ENCODE measurements at places on chromosomes 12 and 14.

DNA sequence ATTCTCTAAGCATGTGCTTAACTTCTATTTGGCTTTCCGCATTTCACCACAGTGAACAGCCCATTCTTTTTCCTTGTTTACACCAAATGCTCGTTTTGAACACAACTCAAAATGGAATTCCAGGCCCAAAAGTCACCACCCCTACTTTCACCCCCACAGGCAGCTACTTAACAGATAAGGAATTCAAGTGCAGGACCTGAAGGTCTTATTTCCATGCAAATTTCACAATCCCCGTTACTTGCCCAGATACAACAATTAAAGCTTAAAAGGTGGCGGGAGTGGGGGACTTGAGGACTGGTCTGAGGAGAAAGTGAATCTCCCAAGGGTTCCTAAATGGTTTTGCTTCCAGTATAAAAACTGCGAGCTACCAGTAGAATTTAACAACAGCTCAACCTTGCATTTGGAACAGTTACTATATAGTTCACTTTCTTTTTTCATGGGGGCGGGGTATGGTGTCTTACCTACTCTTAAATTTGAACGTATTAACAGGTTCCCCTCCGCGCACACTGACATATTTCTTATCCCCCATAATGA, 3.7 kb downstream of the USP44 start:
- DNase-seq, result no peak

- DNase-seq, result no peak
Measured at GRCh38 chr12:96766232-96766631, 140.8 kb upstream of the NEDD1 start.

- DNase-seq, result no peak
Measured at GRCh38 chr12:102201436-102202061, 3.9 kb upstream of the PMCH start.

DNA sequence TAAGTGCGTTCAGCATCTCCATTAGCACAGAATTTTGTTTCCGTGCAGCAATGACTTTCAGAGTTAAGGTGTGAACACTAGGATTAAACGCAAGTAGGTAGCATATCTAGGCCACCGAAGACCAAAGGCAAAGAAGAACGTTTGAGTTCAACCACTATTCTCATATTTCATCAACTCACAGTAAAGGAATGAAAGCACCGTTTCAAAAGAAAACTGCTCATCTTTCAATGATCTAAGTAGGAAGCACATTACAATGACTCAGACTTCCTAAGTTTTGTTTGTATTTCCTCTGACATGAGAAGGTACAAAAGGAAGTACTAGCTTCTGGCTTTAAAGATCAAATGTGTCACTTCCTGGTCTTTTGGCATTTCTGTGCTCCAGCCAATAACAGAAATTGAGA, 57.6 kb downstream of the ACADS start:
- DNase-seq, result no peak

GRCh38 chr12:85985996-85986395, 111.9 kb downstream of the NTS start:
- DNase-seq, result no peak

DNA sequence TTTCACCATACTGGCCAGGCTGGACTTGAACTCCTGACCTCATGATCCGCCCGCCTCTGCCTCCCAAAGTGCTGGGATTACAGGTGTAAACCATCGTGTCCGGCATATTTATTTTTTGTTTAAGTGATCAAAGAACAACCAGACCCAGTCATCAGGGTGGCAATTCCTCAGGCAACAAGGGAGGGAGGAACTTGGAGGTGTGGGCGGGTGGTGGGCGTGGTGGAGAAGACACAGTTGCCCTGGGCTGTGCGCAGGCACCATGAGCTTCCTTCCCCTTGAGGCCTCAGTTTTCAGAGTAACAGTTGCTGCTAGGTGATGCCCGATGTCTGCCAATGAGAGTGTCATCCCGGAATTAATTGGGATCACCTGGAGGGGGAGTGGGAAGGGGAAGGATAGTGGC, 191.7 kb downstream of the ALG10 start:
- no peak for DNase-seq

DNA sequence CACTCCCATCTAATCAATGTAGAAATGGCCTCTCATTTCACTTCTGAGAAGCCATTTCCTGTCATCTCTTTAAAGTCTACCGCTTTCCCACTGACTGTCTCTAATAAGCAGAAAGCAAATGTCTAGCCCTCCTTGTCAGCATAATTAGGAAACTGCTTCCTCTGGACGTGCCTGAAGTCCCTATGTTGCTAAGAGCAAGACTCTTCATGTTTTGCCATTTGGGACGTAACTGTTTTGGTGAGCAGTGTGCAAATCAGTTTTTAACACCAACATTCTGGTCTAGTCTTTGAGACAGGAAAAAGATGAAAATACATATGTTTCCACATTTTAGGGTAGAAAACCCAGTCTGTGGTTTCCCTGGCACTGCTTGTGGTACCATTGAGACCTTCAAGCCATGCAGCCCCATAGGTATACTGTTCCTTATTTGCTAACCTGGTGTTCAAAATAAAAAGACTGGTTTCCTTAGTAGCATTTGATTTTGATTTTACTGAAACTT, 22.2 kb downstream of the IFNG start:
- no peak for DNase-seq

DNA sequence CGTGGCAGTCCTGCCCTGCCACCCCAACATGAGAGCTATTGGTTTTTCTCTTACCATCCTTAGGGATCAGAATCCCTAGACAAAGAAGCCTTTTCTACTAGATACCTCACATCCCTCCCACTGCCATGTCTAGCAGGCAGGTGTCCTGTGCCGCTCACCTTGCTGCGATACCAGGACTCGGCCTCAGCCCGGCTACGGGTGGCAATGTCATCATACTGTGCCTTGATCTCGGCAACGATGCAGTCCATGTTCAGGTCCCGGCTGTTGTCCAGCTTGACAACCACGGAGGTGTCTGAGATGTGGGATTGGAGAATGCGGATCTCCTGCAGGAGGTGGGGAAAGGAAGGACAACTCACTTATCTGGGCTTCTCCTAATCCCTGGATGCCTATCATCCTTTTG, 4.5 kb downstream of the KRT83 start:
- no peak for DNase-seq

DNA sequence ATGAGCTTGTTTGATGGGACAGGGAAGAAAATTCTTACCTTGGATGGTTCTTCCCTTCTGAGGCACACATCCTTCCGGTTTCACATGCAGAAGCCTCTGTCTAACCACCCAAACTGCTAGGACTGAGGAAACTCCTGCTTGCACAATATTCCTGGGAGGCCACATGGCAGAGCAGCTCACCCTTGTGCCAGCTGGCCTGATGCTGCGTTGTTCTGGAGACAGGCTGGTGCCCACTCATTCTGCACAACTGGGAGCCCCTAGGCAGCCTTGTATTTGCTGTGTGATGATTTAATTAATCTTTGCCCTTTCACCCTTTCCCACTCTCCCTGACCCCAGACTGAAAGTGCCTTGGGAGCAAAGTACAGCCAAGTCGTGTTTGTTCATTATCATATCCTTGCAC, 130.8 kb downstream of the RTN1 start:
- no peak for DNase-seq

DNA sequence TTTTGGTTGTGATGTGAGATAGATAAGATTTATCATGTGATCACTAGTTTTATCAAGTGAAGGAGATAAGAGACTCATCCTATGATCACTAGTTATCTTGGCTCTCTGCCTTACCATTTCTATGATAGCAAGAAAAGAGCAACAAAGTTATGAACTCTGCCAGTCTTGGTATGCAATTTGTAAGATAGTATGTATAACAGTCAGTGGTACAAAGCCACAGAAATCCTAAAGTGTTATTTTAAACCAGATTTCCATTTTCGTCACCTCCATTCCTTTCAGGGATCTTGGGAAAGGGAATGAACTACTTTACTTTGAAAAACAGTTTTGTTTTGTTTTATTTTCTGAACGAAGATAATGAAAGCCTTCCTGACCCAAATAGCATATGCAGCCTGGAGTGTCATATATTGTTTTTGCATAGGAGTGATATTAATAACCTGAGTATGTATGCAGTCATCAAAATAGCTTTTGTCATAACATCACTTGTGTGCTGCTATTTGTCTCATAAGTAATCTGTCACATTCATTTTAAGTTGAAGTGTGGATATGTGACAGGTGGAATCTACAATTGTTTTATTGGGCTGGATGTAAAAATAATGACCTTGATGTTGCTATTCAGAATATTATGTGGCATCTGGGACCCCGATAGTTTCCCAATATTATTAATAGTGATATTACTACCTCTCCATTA, 35.0 kb downstream of the FLRT2 start:
- no peak for DNase-seq

Data from NCI-H446 treated with DMSO at 0.1 percent for 48 hours (cell line).